ENCODE measurements at places on chromosomes 2 and 18.
A peak's percentile ranks its signal among the peaks of the same experiment; 100 is the strongest.

DNA sequence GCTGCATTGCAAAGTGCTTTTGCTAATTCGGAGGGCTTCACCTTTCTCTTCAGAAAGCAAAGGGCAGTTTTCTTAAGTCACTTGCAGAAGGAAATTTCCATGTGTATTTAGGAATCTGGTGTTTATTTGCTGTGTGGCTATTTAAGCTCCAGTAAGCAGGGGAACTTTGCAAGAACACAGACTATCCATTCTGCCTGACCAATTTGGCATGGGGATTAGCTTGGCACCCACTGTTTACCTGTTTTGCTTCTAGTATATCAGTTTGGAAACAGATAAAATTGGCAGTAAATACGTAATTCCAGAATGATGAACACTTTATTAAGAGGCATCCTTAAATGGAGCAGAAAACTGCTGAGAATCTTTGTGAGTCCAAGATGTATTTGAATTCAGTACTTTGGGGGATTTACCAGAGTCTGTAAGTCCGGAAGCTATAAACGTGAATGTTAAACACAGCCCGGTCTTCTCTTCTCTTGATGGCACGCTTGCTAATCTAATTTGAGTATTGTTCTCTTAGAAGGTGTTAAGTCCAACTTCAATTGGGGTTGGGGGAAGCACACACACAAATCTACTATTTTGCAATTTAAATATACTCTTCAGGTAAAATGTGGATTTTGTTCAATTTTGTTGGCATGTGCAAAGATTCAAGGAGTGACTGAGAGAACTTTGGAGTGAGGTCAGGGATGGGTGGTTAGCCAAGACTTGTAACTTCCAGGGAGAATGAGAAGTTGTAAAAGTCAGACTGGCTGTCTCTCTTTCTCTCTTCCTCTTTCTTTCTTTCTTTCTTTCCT, 650 bp downstream of the ACKR3 start:
- DNase-seq: no peak

DNA sequence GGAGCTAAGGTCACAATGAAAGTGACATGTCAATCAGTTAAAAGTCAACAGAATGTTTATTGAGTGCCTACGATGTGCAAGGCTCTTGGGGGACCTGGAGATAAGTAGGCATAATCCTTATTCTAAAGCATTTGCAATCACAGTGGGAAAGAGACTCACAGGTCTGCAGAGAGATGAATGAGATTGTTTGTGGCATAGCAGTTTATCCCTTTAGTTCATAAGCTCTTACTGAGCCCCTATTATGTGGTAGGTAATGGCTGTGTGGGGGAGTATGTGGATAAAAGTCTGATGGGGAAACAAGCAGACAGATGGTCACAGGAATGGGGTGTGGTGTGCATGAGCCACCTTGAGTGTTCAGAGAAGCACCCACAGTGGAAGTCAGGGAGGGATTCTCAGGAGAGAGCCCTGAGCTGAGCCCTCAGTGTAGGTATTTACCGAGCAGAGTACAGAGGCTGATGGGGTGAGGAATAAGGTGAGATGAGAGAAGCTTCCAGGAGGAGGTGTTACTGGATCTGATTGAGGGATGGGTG, 48.1 kb downstream of the EMILIN2 start:
- DNase-seq: no peak

DNA sequence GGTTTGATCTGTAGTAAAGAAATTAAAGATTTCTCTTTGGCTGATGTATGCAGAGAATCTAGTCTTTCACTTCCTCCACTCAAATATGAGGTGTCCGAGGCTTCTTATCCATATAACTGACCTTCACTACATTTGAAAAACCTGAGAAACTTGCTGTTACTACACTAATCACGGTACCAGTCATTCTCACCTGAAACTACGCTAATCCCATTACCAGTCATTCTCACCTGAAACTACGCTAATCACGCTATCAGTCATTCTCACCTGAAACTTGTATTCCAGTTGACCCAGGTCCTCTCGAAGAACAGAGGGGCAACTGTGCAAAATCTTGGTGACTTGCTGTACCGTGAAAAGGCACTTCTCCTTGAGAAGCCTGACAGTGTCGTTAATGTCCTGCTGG, 5.1 kb downstream of the MTERF4 start:
- DNase-seq: no peak

DNA sequence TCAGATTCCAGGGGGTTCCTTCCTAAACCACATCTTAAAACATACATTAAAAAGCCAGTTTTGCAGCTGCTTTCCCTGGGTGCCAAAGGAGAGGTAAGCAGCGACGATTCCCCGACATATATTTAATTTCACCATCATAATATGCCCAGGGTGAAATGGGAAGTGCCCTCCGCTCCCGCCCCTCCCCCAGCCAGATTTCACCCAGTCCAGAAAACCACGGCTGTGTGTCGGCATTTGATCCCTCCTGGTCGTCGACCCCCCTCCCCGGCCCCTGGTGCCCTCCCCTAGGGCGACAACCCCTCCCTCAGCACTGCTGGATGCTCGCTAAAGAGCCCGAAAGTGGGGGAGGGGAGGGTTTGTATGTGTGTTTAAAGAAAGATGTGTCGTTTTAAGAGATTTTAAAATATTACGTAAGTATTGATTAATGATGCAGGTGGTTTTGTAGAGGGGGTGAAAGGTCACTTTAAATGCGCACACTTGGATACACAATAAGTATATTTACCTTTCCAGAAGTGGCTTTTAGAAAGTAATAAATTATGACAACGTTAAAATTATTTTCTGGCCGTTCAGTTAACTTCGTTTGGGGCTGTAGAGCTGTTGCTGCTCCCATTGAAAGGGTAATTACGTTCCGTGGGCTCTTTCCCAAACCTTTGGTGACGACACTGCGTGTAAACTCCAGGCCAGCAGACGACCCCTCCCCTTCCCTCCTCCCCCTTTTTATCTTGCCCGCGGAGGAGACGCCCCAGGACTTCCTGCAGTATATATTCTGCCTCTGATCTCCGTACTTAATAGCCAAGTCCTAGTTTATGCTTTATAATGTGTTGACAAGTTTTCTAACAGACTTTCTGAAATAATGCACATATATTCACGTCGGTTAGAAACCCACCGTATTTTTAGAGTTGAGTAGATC, 3.4 kb upstream of the BCL11A start:
- no peak for DNase-seq

DNA sequence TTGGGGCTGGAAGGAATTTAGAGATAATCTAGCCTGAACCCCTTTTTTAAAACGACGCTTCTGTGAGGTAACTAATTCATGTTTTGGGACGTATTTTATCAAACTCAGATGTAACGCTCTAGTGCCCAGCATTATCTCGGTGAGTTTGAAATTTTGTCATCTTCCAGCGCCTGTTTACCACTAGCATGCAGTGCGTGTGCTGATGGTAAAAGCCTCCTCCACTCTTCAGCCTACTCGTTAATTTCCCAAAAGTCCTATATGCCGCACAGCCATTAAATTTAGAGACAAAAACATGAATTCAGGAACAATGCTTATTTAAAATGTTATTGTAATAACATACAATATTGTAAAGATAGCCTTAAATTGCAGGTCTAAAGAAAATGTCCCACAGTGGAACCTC, 2.8 kb downstream of the ZCCHC2 start:
- DNase-seq: no peak

- DNase-seq: no peak
Measured at GRCh38 chr2:182197529-182197928, 211.9 kb downstream of the PPP1R1C start.

DNA sequence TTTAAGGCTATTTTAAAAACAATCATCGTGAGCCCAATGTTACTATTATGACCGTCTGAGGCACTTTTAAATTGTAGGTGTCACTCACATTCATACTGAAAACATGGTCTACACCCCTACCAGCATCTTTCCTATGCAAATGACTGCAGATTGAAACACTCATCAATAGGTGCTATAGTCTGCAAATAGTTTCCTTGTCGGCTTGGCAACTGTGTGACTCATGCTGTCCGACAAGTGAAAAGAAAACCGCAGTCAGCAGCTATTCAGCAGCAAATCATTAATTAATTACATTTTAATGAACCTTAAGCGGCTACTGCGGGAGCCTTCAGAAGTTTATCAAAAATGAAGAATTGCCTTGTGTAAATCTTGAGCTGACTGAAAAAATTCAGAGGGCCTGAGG, 134.4 kb downstream of the FIGN start:
- no peak for DNase-seq

DNA sequence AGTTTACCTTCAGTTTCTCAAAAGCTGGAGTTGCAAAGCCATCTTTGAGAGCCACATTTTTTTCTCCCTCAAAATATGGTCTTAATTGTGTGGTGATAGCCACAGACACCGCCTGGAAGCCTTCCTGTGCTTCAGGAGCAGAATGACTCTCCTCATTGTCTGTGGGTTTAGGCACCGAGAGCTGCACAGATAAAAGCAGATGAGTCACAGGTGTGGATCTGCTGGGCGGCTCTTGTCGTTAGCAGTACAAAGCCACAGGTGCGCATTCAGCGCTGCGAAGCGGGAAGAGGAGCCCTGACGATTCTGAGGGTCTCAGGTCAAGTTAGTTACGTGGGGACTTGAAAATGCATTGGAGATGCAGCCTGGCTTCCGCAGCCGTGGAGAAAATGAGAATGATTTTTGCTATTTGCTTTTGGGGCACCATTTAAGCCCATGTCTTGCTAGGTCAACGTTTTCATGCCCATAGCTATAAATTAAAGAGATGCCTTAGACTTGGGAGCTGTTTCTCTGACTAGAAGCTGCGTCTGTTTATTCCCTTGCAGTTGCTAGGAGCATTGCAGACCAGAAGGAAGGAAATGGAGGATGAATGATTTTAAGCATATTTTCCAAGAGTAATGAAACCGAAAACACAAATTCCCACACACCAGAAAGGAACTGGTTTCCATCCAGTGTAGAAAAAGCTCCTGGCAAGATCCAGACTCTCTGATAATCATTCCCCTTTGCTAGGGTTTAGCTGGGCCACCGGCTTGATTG, 51.5 kb downstream of the KLHL29 start:
- peak; percentile 38 for DNase-seq

DNA sequence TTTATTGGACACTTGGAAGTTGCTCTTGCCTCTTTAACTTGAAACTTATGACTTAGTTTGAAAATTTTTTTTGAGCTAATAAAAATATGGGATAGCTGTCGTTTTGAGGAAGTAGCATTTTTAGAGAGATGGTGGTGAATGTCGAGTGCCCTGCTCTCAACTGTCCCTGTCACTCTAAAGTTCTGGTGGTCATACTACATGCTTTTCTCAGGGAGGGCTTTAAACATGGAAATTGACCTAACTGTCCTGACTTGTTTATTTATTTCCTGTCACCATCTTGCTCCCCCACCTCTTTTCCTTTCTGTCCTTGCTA, 16.0 kb downstream of the CEP192 start:
- DNase-seq: no peak

DNA sequence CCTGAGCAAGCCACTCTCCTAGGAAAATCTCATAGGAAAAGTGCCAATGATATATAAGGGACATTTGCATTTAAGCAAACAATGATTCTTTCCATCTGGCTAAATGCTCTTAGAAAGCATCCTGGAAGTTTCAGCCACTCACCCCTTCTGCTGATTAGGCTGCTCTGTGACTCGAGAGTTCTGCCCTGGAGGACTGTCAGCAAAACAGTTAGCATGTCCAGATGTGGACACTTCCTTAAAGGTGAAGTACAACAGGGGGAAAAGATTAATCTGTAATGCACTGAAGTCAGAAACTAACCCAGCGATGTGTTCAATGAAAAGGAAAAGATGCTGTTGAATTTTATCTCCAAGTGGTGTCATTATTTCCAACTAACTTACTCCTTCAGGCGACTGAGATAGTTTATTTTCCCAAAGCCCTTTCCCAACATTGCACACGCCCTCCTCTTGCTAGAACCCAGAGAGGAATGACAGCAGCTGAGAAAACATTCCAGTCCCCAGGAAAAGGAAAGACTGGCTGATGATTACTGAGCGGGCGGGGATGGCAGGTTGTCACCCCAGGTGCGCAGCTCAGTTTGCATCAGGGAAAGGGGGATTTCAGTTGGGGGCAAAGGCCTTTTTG, 214.0 kb downstream of the SS18 start:
- DNase-seq: no peak

DNA sequence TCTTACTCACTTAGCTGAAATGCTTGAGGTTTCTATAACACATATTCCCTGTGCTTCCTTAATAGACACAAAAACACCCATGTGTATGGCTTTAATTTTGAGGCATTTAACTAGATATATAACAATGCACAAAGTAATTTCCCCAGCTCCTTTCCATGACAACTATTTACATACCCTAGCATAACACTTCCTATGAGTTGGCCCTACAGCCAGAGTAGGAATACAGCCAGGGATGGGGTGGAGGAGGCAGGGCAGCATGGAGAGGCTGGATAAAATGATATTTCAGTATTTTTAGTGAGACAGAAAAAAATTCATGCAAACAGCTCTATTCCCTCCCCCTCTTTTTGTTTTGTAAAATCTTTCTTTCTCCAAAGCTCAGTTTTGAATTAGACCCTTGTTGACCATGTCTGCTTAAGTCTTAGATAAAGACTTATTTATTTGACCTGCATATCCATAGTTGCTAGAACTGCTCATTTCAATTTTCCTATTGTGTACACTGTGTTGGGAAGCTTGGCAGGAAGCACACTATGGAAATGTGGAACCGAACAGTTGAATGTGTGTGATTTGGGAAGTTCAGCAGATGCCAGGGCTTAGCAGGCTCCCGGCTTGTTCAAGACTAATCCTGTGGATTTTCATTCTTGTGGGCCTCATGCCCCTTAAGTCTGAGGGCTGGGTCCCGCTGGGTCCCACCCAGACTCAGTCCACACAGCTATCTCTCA, 11.2 kb upstream of the B3GNT2 start:
- no peak for DNase-seq

DNA sequence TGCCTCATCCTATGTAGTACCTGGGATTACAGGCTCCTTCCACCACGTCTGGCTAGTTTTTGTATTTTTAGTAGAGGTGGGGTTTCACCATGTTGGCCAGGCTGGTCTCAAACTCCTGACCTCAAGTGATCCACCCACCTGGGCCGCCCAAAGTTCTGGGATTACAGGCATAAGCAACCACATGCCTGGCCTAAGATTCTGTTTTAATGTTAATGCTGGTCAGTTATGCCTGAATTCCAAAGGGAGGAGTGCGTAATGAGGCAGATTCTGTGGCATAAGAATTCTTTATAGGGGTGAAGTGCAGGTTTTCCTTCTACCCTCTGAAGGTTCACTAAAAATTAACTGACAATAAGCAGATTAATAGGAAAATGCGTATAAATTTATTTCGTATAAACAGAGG, 1343.8 kb upstream of the LRRTM1 start:
- DNase-seq: no peak

Measured in activated naive CD8-positive, alpha-beta T cell treated with anti-CD3 and anti-CD28 coated beads for 36 hours (primary cell).